DND-41 (cell line): ENCODE measurements at places on chromosomes 3 and 15.

DNA sequence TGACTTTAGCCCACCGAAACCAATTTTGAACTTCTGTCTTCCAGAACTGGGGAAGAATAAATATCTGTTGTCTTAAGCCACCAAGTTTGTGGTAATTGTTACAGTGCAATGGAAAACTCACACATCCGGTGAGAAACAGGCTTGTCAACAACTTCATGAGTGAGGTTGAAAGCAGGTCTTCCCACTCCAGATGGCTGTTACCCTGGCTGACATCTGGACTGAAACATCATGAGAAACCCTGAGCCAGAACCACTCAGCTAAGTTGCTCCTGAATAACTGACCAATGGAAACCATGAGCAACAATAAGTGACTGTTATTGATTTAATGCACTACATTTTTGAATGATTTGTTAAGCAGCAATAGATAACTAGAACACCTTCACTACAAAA, 10.3 kb downstream of the ACSBG1 start:
- DNase-seq = no peak

DNA sequence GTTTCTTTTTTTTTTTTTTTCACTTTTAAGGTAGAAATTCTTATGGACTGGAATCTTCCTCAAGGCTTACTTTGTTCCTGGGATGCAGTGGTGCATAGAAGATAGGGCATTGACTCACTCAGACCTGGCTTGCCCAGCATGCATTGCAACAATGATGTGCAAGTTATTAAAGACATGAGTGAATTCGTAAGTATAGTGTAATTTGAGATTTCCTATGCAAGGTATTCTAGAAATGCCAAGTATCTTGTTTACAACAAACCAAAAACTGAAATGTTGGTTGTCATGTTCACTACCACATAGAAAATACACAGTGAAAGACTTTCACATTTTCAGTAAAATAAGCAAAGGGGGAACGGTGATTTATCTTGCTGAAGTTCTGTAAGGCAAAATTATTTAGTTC, 56.5 kb upstream of the FNDC3B start:
- no peak for DNase-seq

DNA sequence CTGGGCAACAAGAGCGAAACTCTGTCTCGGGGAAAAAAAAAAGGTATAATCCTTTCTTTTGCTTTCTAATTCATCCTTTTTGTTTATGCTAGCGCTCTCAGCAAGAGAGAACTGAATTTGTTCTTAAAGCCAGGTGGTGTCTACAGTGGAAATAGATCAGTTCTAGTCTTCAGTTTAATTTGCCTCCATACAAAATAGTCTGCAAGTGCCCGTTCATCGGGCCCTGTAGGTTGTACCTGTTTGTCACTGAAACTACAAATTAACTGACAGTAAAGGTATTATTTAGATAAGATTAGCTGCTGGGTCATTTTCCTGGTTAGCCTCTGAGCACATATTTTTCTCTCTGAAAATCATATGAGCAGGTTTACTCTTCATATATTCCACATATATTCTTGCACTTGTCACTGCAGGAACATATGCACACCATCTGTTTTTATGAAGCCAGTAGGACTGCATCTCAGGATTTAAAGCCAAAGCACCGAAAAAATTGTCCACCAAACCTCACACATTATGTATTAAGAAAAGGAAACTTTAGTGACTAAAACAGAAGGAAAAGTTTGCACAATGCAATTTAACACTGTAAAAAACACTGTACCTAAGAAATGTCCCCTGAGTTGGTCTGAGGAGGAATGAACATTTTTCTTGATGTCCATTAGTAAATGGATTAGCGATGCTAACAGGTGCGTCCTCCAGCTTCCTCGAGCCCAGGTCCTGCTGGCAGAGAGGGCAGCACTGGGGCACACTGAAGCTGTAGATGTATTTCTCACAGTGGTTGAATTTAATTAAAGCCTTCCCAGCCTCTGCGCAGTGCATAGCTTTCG, 437 bp downstream of the MKRN2OS start:
- DNase-seq = no peak

GRCh38 chr15:42154956-42155355, 1.5 kb downstream of the PLA2G4F start:
- no peak for DNase-seq

GRCh38 chr3:197505796-197506548, 49.8 kb downstream of the BDH1 start:
- DNase-seq = no peak

DNA sequence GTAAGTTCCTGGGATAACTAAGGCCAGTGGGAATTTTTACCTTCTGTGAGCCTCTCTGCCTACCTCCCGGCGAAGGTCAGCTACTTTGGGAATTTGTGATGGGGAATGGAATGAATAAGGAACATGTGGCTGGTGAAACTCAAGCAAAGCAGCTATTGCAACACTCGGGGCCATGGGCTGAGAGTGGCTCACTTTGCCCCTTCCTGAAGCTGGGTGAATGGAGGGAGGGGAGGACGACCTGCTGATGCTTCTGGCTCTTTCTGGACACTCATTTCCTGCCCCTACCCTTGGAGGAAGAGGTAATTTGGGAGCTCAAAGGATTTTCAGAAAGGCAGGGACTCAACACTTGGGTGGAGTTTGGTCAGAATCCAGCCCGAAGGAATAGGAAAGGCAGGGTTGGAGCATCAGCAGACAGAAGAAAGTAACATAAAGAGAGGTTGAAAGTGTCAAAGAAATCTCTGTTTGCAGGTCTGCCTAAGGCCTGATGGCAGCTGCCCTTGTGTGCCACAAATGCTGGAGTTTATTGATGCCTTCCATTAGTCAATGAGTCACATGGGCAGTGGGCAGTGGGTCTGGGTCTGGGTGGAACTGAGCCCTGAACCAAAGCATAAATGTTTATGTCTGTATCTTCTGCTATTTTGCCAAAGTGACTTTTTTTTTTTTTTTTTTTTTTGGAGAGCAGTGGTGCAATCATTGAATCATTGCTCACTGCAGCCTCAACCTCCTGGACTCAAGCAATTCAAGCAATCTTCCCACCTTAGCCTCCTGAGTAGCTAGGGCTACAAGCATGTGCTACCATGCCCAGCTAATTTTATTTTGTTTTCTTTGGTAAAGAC, 12.4 kb downstream of the LAMP3 start:
- no peak for DNase-seq

DNA sequence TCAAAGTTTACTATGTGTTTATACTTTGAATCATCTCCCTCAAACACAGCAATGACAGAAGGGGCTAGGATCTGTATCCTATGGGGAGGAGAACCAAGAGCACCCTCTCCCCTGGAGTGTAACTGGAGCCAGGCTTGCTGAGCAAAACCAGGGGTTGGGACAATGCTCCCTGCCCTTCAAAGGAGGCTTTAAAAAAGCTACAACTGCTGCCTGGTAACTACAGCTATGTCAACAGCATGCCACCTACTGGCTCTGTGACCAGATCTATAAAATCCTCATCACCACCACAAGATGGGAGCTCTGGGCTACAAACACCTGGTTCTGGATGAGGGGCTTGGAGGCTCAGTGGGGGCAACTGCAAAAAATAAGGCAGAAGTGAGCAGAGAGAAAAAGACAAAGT, 61.9 kb downstream of the ANO10 start:
- no peak for DNase-seq

DNA sequence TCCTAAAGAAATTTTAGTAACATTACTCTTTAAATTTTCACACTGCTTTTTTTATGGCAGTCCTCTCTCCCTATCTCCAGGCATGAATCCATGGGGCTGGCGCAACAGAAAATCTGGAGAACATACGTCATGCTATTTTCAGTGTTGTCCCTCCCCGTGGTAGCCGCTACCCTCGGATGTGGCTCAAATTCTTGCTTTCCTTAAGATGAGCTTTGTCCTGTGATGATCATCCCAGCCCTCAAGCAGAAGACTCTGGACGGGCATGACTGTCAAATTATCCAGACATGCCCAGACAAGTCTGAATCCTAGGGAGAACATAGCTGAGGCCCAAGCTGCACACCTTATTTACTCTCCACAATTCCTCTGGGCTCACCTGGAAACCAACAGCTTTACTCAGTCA, 49.1 kb downstream of the FMN1 start:
- DNase-seq = no peak

GRCh38 chr3:109985943-109986555, 648.7 kb upstream of the DPPA4 start:
- DNase-seq = no peak

DNA sequence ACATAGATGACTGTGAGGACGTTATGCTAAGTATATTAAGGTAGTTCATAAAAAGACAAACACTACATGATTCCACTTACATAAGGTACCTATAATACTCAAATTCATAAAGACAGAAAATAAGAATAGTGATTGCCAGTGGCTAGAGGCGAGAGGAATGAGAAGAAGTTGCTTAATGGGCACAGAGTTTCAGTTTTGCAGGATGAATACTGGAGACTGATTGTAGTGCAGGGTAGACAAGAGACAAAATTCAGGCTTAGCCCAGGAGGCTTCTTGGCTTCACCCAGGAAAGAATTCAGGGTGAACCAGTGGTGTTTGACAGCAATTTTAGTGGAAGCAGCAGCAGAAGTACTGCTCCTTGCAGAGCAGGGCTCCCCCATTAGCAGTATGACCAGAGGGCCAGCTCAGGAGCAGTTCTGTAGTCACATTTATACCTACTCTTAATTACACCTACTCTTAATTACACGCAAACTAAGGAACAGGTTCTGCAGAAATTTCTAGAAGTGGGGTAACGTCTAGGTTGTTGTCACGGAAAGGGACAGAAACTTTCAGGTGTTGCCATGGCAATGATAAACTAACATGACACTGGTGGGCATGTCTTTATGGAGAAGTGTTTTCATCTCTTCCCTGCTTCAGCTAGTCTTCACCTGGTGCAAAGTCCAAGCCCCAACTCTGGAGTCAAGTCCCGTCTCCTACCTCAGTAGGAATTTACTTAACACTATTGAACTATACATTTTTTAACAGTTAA, 55.2 kb downstream of the TBL1XR1 start:
- DNase-seq = no peak

DNA sequence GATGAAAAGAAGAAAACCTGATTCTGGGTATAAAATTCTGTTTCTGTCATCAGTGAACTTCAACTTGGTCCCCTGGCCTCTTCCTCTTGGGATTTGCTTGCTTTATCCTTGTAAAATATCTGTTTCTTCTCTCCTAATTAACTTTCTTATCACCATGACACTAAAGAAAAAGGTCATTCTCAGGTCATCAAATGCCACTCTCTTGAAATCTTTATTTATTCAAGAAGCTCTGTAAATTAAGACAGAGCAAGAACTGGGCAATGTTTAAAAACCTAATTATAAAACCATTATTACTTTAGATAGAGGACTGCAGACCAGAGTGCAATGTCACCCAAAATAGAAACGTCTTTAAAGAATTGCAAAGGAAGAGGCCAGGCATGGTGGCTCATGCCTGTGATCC, 6.0 kb upstream of the LIPC start:
- DNase-seq = no peak
